Activated naive CD8-positive, alpha-beta T cell treated with anti-CD3 and anti-CD28 coated beads for 36 hours (primary cell): ENCODE measurements at places on chromosomes 2 and 18.

GRCh38 chr18:8780227-8780626, 74.9 kb downstream of the MTCL1 start:
- DNase-seq, result no peak

DNA sequence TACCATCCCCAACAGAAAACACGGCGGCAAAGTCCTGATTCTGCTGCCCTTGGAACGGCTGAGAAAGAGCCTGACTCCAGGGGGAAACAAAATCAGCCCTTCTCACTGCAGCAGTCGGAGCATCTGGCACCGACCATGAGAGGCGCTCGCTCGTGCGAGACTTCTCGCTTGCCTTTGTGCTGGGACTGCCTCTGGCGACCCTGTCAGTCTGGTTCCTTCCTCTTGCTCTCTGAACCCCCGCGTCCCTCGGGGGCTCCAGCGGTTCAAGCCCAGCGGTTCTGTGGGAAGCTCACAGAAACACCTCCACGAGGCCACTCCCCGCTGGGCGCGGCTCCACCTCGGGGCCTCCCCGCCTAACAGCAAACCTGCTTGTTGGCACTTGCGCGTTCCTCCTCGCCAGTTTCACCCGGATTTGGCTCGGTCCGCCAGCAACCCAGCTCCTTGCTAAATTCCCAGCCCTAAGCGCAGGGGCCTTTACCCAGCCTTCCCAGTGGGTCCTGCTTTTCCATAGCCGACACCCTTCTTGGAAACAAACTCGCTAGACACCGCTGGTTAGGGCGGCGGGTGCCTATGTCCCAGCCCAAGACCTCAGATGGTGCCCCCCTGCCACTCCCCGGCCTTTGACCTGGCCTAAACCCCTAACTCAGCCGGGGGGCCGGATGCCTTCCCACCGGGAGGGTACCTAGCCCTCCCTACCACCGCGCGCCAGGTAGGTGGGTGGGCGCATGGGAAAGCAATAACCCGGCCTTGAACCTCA, 2.2 kb downstream of the RND3 start:
- no peak for DNase-seq

- DNase-seq, result no peak
Measured at GRCh38 chr2:25960920-25961319, 21.4 kb downstream of the KIF3C start.

GRCh38 chr2:101638817-101639605, 58.5 kb upstream of the MAP4K4 start:
- DNase-seq, result no peak

DNA sequence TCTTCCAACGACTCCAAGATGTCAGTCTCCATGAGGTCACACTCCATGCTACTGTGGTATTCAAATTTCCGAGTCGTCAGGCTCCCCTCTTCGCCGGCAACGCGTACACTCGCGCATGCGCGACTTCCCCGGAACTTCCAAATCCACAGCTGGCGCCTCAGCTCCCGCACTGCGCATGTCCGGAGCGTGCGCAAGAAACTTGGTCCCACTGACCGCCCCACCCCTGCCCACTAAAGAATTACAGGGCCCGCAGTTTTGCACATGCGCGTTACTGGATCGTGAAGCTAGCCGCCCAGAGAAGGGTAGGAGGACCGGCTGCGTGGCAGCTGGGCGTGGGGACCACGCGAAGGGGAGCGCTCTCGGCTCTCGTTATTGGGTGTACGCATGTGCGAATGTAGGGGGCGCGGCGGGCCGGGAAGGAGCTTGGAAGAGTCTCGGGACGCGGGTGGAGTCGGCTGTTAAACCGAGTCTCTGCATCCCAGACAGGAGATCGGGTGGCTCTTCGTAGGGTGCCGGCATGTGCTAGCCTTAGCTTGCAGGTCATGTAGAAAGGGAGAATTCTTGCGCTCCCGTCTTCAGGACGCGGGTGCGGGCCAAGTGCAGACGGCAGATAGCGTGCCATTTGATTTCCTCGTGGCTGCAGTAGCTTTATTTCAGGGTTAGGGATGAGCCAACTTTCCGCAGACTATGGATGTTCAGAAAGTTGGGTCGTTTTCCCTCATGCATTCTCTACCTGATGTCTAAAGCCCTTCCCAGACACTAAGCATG, at the start of gene FAM98A:
FAM98A (minus strand) TSS at position 125 of the 768 bp plus-strand sequence; CDS start at position 47, 78 bp downstream.
- DNase-seq, result peak; percentile 98

DNA sequence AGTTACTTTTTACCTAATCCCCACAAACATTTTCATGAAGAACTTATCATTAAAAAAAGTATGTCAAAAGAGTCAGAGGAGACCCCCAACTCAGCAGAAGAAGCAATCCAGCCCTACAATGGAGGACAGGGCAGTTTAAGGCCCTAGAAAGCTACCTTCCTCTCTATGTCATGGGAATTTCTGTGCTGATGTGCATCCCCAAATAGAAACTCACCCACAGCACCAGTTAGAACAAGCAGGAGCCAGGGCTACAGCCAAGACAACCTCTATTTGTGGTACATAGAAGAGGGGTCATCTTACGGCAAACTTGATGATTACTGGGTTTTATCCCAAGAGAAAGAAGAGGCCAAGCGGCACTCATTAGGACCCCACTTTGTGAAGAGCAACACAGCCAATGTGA, 160.9 kb upstream of the CCDC150 start:
- no peak for DNase-seq
